Activated CD8-positive, alpha-beta T cell treated with anti-CD3 and anti-CD28 coated beads, Interleukin-2, amount 10 ng/mL, durations not matched to agents 7 days and 5 days (primary cell): ENCODE measurements at places on chromosomes 7 and 10. TPM values are rescaled to one million over a fixed set of nuclear protein-coding genes. Genes with fewer than 3 reads are reported as not detected.

Gene GNAT3
- total RNA-seq: not detected

Gene TASOR2
- 44.5 TPM for total RNA-seq

Gene VIPR2
- not detected for total RNA-seq

Gene STK17A
- 67.9 TPM for total RNA-seq

Gene PIK3AP1
- 6.2 TPM for total RNA-seq

GRCh38 chr7:8871716-8872115, 438.3 kb downstream of the NXPH1 start:
- H3K4me3 ChIP-seq: no peak overlapping the region
- H3K27me3 ChIP-seq: no peaks in the 10 kb centered on the region
- no peaks in the 10 kb centered on the region for H3K4me1 ChIP-seq
- no peaks in the 10 kb centered on the region for H3K36me3 ChIP-seq

DNA sequence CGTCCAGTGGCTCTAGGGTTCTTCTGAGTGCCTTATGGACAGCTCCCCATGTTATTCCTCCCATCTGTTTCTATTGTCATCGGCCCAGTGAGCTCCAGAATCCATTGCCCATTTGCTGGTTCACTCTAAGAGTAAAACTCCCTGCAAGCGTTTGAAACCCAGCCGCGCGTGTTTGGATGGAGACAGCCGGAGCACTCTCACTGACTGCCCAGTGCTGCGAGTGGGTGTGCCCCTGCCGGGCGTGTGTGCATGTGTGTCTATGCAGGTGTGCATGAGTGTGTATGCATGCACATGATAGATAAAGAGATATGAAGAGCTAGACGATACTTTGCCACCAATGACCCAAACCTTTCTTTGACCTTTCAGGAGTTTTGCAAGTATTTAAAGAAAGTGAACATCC, 347.2 kb upstream of the MKI67 start:
- H3K27ac ChIP-seq: no peak overlapping the region
- no peak overlapping the region for H3K4me3 ChIP-seq
- H3K27me3 ChIP-seq: no peaks in the 10 kb centered on the region
- DNase-seq: no peak
- no peaks in the 10 kb centered on the region for H3K4me1 ChIP-seq
